ENCODE measurements at places on chromosomes 12 and 14.

DNA sequence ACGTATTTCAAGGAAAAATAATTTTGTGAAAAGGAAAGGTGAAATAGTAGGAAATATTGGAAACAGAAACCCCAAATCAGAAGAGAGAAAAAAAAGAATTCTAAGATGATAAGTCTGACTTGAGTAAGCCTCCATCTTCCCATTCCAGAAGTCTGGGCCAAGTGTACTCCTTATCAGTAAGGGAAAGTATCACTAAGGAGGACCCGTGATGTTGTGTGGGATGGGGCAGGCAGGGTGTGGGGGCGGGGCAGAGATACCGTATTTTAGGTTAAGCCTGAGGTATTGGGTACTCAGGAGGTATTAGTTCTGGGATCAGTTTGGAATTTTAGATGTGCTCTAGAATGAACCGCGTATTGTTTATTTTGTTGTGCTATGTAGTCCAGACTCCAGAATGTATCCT, 33.8 kb upstream of the PSMA6 start:
- no peak for DNase-seq

DNA sequence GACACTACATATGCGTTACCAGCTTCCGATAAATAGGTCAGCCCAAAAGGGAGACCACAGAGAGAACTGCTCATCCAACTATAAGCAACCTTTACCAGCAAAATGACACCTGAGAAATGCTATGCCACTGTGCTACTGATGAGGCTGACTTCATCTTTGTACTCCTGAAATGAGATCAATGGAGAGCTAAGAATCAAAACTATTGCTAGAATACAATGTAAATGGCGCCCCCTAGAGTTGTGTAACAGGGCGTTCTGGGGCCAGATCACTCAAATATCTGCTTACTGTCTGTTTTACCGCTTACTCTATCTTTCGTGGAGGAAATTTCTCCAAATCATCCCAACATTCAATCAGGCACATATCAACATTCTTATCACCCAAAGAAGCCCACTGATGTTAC, 4.6 kb downstream of the ZNF384 start:
- DNase-seq: peak; percentile 24

DNA sequence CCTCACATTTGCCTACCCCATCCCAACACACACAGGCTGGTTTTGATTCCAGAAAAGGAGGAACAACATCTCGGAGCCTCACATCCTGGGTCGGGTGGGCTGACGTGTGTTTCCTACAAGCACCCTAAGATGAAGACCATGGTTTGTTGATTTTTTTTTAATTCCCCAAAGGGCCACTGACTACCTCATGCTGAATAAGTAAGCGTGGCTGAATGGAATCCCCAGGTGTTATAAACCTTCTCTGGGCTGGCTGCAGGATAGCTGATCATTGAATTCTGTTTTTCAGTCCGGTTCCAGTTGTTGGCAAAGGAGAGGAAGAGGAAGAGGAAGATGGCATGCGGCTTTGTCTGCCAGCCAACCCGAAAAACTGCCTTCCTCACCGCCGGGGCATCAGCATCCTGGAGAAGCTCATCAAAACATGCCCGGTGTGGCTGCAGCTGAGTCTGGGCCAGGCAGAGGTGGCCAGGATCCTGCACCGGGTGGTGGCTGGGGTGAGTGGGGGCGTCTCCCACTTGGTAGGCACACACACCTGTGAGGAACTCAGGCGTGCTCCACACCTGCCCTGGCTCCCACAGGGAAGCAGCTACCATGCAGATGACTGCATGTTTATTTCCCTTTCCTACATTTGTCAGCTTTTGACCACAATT, 42.0 kb downstream of the RIN3 start:
- no peak for DNase-seq

DNA sequence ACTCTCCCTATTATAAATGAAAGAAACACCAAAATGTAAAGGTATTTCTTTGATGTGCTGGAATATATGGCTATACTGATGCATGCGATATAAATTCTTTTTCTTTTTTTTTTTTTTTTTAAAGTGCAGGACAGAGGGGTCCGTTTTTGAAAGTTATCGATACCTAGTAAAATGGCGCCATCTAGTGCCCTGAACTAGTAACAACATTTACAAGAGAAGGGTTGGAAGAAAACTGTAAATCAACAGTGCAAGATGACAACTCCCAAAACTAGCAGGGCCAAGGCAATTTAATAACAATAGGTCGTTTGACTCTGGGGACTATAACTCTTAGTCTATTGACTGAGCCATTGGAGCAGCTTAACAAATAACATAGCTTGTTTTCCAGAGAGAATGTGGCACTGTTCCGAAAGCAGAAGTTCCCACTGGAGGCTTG, 137.7 kb downstream of the SPTSSA start:
- no peak for DNase-seq

DNA sequence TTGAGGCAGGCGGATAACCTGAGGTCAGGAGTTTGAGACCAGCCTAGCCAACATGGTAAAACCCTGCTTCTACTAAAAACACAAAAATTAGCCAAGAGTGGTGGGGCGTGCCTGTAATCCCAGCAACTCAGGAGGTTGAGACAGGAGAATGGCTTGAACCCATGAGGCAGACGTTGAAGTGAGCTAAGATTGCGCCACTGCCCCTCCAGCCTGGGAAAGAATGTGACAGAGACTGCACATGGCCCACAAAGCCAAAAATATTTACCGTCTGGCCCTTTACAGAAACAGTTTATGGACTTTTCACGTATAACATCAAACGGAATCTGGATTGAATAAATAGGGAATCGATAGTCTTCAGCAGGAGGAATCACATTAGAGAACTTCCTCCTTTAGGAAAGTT, 3.5 kb downstream of the RSRC2 start:
- DNase-seq: no peak

DNA sequence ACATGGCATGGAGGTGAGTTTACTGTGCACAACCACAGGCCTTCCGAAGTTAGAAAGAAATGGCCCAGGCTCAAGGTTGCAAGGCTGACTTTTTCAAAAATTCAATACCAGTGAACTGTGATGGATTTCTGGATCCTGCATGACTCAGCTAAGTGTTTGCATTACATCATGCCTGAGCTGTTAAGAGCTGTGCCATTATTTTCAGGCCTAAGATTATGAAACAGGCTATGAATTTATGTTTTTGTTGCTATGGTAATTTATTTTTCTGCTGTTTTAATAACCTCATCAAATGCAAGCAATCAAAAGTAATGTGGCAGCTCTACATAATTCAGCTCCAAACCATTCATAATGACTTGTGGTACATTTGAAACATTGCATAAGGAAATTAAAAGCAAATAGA, 457.7 kb upstream of the TMEM132C start:
- no peak for DNase-seq

DNA sequence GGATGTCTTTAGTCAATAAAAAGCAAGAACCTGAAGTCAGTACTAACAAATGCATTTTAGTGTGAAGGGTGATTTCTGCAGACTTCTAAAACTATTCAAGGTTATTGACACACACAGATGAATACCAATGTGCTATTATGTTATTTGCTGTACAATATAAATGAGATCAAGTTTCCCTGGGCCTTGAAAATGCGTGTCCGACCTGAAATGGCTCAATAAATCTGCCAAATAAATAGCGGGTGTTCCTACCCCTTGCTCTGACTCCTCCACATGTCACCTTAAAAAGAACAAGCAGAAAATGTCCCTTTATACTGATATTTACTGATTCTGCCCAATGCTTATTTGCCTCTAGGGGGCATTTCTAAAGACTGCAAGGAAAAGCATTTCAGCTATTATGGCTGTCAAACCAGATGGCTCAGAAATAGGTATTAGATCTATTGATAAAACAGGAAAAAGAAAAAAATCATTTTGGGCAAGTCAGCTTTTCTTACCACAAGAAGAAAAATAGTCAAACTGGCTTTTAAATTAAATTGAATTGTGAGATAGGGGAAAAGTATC, 367.3 kb upstream of the KITLG start:
- DNase-seq: no peak

- no peak for DNase-seq
Observed at GRCh38 chr12:51132693-51133092, 40.2 kb downstream of the TFCP2 start.

DNA sequence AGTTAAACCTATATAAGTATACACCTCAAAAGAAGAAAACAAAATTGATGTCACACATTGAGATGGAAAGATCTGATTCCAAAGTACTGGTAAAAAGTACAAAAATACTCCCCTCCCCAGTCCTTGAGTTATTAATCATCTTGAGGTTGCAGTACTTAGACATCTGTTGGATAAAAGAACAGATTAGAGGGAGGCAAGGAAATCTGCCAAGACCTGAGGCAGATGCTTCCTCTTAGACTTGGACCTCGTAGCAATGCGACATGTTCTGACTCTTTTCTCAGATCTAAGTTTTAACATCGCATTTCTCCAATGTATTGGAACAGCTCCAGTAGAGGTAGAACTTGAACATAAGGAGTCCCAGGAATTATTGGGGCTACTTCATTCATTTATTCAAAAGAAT, 187.9 kb upstream of the GRIN2B start:
- no peak for DNase-seq

- no peak for DNase-seq
Observed at GRCh38 chr12:104551313-104551931, 94.7 kb downstream of the CHST11 start.

GRCh38 chr12:26535826-26536225, 297.2 kb downstream of the ITPR2 start:
- no peak for DNase-seq

- no peak for DNase-seq
Observed at GRCh38 chr12:51898506-51898905, 8.8 kb upstream of the ACVRL1 start.

- no peak for DNase-seq
Observed at GRCh38 chr14:23104591-23105347, at the start of gene CIROP. Gene CIROP, minus strand, starts transcription at chr14:23104989. Its CDS starts 69 bp downstream, at chr14:23104920.

Measured in activated T-helper 1 cell treated with anti-CD3 and anti-CD28 coated beads, Interleukin-12 subunit alpha, Interleukin-12 subunit beta, Interleukin-2, Interleukin-4 antibody, amounts not matched to agents 30 ng/mL and 10 ng/mL and 1 ng/mL, durations not matched to agents 14 hours and 24 hours and 36 hours (primary cell).